ENCODE measurements at places on chromosomes 2 and 18. TPM values are rescaled to one million over a fixed set of nuclear protein-coding genes. Genes with fewer than 3 reads are reported as not detected.

Gene PARD6G
- total RNA-seq: 7.7 TPM

Gene DCAF17
- 21.4 TPM for total RNA-seq

Gene ERICH2
- total RNA-seq: not detected

Gene TTN
- total RNA-seq: 3.9 TPM

Gene REG3G
- total RNA-seq: not detected

Gene G6PC2
- 0.66 TPM for total RNA-seq

Gene SIX2
- total RNA-seq: 2.0 TPM

Gene ARHGEF33
- 1.7 TPM for total RNA-seq

Gene CKAP2L
- 1.1 TPM for total RNA-seq

Gene MAT2A
- 290 TPM for total RNA-seq

Gene SCG2
- total RNA-seq: 48.1 TPM

Gene KIF1A
- 123 TPM for total RNA-seq

Gene RAPGEF4
- 13.0 TPM for total RNA-seq

Gene KIDINS220
- 172 TPM for total RNA-seq

Gene MARCO
- total RNA-seq: not detected

Gene CPLX4
- 1.2 TPM for total RNA-seq

Gene CCDC121
- 2.0 TPM for total RNA-seq

Gene UNC80
- total RNA-seq: 12.7 TPM

Gene PXDN
- total RNA-seq: 80.9 TPM

Gene RPRM
- 73.5 TPM for total RNA-seq

Gene FOXI3
- 0.22 TPM for total RNA-seq

Gene POTEE
- total RNA-seq: 0.11 TPM

All from motor neuron (in vitro differentiated cells).